CD4-positive, alpha-beta T cell treated with Interleukin-1 beta for 1 hour (primary cell): ENCODE measurements at places on chromosomes 7 and 10.

- peak; percentile 23 for DNase-seq
Measured at GRCh38 chr7:2567679-2568278, 9.0 kb downstream of the IQCE start.

GRCh38 chr10:101304316-101304715 is 49.6 kb upstream of the BTRC start:
- DNase-seq = no peak

GRCh38 chr10:7474388-7474787 is 63.6 kb upstream of the SFMBT2 start:
- no peak for DNase-seq

DNA sequence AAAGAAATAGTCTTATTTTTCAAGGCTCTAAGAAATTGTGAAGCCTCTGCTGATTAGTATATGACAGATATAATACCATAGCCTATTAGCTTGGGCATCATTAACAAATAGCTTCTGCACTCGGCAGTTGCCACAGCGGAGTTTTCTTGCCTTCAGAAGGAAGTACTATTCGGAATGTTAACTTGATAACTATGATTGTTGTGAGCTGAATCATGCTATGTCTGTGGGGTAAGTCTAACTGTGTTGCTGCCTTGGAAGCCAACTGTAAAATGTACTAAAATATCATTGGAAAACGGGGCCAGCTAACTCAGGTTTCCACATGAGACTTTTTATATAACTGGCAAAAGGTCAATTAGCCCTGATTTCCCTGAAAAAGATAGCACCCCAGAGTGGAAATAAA is 93.2 kb downstream of the TWIST1 start:
- DNase-seq = no peak

DNA sequence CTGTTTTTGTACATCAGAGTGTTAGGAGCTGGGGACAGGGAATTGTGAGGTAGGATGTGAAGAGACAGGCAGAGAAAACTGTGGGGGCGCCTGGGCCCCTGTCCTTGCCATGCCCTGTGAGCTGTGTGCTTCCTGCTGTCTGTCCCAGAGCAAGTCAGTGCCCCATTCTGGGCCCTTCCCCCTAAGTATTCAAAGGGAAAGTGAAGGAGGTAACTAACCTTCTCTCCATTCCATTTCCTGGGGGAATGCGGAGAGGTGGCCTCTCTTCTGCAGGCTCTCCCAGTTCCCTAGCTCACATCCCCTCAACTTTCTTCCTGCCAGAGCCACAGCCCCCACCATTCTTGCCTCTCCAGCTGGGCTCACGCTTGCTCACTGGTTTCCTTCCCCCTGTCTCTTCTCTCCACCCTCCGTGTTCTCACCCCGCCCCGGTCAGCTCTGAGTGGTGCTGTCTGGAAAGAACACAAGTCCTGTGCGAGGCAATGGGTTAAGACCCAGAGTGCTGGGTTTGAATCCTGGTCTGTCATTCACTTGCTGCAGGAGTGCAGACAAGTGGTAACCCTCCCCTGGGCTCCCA is 9.7 kb upstream of the VSIR start:
- DNase-seq = no peak

DNA sequence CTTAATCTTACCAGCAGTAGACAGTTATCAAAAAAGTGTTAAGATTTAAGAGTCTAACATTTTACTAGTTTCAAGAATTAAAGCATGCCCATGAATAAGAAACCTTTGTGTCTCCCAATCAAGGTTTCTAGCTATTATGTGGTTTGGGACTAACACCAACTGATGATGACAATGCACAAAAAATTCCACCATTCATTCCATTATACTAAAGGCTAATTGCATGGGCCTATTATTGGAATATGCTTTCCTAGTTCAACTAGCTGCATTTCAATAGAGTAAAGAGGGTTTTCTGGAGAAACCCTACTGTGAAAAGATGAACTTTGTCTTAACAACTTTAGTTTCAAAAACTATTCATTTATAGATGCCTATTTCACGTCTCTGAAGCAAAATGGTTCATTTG is 44.6 kb downstream of the UBE2H start:
- no peak for DNase-seq

GRCh38 chr7:47943676-47944474 is 4.4 kb downstream of the PKD1L1 start:
- DNase-seq = no peak

- DNase-seq = no peak
Measured at GRCh38 chr7:156662277-156662676, 21.7 kb downstream of the RNF32 start.

DNA sequence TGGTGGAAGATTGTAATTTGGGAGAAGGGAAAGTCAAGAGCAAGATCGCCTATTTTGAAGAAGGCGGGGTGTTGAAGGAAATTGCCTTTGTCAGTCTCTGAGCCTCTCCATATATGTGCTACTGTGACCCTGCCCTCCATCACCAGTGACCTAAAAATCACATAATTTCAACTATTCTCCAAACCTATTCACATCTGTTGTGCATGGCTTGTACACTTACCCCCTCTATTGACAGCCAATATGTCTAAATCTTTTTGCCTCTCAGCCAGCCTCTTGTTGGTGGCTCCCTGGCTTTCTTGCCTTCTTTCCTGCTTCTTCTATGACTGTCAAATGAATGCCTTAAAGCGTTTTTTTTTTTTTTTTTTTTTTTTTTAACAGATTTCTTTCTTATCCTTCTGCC is 295.6 kb downstream of the AUTS2 start:
- no peak for DNase-seq

DNA sequence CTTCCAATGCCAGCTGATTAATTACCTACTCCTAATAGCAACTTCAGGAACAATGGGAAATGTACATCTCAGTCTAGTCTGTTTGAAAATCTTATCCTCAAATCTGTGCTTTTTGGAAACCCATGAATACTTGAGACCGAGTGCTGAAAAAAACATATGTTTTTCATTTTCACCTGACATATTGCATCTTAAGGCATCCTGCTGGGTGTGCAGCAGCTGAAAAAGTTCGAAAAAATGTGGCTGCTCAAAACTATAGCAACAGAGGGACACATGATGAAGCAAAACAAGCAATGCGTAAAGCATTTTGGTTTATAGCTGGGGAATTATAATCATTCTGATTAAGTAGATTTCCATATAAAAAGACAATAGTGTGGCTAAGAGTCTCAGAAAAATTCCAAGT is 218.0 kb downstream of the CREB5 start:
- DNase-seq = no peak

GRCh38 chr7:30222515-30223215 is 61.7 kb upstream of the ZNRF2 start:
- DNase-seq = no peak

- no peak for DNase-seq
Measured at GRCh38 chr7:46282155-46282554, 361.1 kb upstream of the IGFBP3 start.

DNA sequence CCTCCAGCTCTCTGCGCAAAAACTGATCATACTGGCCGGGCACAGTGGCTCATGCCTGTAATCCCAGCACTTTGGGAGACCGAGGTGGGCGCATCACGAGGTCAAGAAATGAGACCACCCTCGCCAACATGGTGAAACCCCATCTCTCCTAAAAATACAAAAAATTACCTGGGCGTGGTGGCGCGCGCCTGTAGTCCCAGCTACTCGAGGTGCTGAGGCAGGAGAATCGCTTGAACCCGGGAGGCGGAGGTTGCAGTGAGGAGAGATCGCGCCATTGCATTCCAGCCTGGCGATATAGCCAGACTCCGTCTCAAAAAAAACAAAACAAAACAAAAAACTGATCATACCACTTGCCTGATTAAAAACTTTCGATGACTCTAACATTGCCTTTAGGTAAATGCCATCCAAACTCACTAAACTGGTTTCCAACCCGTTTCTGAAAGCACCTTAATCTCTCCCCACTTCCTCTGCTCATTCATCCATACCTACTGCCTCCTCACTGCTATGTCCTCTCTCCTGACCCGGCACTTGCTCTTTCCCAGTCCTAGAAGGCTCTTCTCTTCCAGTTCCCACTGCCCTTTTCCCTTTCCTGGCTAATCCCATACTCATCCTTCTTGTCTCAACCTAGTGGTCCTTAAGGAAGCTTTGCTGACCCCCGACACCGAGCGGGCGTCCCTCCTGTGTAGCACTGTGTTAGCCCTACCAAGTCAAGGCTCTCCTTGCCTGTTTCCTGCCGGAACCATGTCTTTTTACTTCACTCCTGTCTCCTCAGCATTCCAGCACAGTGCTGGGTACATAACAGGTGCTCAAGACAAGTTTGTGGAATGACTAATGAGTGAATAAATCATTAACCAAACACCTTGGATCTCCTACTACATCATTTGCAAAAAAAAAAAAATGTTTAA is 686 bp upstream of the MIOS start:
- DNase-seq = no peak

DNA sequence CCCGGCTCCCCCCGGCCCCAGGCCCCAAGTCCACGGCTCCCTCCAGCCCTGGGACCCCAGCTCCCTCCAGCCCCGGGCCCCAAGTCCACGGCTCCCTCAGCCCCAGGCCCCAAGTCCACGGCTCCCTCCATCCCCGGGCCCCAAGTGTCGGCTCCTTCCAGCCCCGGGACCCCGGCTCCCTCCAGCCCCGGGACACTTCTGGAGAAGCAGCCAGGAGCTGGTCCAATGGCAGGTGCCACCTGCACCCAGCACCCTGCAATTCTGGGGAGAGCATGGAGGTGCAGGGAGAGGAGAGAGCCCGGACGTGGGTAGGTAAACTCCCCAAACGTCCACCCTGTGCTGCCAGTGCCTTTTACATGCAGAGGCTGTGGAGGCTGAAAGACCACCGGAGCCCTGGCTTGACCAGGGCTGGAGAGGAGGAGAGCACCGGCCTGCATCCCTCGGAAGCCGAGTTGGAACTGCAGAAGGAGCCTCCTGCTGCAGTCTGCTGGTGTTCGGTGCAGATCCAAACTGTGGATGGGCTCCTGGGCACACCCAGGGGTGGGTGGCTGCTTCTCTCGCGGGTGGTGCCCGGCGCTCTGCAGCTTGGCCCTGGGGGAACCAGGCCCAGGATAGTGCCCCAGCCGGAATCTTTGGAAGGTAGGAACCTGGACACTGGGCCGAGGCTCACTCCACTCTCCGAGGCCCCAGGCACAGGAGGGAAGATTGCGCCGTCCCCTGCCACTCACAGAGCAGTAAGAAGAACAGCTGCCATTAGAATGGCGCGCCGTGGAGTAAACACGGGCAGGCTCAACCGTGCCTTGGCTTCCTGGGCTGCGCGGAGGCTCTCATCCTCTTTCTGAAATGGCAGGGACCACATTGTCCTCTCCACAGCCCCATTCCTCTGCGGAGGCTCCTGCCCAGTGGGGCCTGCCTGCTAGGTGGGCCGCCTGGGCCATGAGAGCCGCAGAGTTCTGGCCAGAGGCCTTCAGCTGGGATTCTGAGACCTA is 14.7 kb downstream of the SHH start:
- no peak for DNase-seq

GRCh38 chr10:122521011-122521410 is 39.5 kb upstream of the DMBT1 start:
- no peak for DNase-seq

DNA sequence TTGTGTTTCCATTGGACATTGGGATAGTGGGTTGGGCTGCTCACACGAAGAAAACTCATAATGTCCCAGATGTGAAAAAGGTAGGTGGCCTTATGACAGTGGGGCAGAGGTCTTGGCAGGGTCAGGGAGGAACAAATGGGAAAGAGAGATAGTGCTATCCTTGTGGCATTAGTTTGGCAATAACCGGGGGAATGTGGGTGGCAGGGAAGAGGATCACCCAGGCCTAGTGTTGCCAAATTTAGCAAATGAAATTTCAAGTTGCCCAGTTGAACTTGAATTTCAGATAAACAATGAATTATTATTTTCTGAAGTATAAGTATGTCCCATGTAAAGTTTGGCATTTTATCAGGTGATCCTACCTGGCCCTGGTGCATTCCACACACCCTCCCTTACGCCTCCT is 789 bp downstream of the PDE6C start:
- DNase-seq = no peak

DNA sequence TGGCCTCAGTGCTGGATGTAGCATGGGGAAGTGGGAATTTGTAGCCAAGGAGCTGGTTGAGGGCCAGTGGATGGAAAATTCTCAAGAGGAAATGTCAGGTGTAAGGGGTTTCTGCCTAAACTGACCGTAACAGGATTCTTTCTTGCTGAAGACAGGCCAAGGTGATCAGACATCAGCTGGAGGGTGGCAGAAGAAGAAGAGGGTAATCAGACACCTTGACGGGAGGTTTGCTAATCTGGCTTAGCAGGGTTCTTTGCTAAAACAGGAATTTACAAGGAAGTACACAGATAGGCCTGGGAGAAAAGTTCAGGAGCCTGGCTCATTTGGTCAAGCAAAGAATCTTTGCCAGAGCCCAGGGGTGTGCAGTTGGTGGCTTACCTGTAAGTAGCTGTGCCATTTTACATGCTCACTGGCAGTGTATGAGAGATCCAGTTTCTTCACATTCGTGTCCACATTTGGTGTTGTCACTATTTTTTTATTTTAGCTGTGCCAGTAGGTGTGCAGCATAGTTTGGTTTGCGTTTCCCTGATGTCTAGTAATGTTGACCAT is 73.7 kb downstream of the BMPR1A start:
- DNase-seq = no peak

- DNase-seq = no peak
Measured at GRCh38 chr10:89534826-89535166, 598 bp downstream of the SLC16A12 start.

- DNase-seq = no peak
Measured at GRCh38 chr7:78985509-78985908, 468.0 kb downstream of the MAGI2 start.

GRCh38 chr7:126574276-126575250 is 678.2 kb downstream of the GRM8 start:
- DNase-seq = no peak

- DNase-seq = no peak
Measured at GRCh38 chr10:72218325-72218724, 2.2 kb upstream of the ASCC1 start.

- no peak for DNase-seq
Measured at GRCh38 chr10:111410740-111411139, 333.9 kb downstream of the ADRA2A start.
